ENCODE measurements at places on chromosomes 5 and 9. TPM values are rescaled to one million over a fixed set of nuclear protein-coding genes. Genes with fewer than 3 reads are reported as not detected.

Gene SOWAHA
- total RNA-seq = 1.0 TPM

Gene INSL6
- not detected for total RNA-seq

Gene TMEM8B
- total RNA-seq = 5.5 TPM

DNA sequence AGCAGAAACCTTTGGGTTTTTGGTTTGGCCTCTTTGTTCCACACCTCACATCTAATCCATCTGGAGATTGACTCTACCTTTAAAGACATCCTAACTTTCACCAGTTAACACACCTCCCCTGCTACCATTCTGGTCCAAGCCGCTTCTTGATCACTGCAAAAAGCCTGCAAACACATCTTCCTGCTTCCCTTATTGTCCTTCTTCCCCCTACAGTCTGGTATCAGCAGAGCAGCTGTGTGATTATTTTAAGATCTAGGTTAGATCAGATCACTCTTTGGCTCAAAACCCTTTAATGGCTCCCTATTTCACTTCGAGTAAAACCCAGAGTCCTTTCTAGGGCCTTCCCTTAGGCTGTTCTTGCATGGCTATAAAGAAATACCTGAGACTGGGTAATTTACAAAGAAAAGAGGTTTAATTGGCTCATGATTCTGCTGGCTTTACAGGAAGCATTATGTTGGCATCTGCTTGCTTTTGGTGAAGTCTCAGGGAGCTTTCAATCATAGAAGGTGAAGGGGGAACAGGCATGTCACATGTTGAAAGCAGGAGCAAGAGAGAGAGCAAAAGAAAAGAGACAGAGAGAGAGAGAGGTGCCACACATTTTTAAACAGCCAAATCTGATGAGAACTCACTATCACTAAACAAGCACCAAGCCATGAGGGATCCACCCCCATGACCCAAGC is 1.5 kb upstream of the TEX10 start:
- DNase-seq = no peak

DNA sequence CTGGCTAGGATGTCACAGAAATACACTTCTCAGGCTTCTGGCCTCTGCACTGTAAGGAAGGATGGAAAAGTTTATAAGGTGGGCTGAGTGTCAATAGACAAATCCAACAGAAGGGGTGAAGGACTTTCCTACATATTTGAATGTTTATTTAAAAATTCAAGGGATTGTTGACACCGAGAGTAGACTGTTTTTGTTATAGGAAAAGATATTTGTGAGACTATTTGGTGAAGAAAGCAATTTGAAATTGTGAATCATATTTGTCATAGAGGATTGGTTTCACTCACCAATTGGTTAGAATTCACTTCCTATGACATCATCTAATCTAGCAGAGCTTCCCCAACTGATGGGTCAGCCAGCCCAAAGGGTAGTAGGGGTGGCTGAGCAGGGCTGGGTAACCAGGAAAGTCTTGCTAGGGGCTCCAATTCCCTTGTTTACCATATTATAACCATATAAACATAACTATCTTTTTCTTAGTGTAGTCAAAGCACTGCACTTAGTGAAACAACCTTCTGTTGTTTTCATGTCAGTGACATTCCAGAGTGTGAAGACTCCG is 14.9 kb upstream of the MEGF10 start:
- no peak for DNase-seq

DNA sequence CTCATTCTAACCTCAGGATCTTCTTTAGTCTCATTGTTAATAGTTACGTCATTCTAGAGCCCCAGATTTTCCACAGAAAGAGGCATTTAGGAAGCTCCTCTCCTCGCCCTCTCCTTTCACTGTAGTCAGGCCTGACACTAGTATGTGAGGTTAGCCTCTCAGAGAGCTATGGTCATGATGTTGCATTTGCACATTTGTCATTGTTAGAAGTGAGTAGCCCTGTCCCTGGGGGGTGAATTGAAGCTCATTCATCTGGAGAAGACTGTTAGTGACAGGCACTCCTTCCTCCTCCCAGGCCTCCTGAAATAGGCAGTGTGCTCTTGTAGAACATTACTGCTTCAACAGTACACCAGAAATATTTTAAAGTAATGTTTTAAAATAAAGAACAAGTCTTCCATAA is 26.6 kb upstream of the LRRTM2 start:
- DNase-seq = no peak

- DNase-seq = no peak
These were observed 161.0 kb downstream of the SLC25A46 start for GRCh38 chr5:110899566-110900412.

GRCh38 chr5:40521925-40522324 is 157.8 kb upstream of the PTGER4 start:
- DNase-seq = no peak

Measured in lower leg skin (tissue), 4 donors.